ENCODE measurements at places on chromosomes 7 and 10.

GRCh38 chr7:133873631-133874030 is 253.5 kb upstream of the LRGUK start:
- no peak for DNase-seq

- peak; percentile 7 for DNase-seq
Observed at GRCh38 chr10:60611291-60611747, 167.0 kb upstream of the CDK1 start.

DNA sequence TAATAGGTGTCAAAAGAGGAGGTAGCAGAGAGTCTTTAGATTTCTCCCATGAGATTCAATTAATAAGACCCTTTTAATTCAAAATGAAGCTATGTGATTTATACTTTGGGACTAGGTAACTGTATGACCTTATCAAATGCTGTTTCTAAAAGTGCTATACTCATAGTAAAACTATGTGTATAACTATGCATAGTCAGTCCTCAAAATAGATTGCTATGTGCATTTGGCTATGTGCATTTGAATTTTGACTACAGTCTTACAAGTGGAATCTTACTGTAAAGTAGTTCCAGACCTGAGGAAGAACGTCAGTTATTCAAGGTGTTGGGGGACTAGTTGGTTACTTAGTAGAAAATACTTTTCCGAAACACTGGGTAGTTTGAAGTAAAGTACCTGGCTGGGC is 36.9 kb downstream of the ADD3 start:
- no peak for DNase-seq

GRCh38 chr10:72557362-72557761 is 68.5 kb downstream of the MICU1 start:
- DNase-seq = no peak

GRCh38 chr10:12919574-12919973 is 81.9 kb downstream of the CCDC3 start:
- no peak for DNase-seq

DNA sequence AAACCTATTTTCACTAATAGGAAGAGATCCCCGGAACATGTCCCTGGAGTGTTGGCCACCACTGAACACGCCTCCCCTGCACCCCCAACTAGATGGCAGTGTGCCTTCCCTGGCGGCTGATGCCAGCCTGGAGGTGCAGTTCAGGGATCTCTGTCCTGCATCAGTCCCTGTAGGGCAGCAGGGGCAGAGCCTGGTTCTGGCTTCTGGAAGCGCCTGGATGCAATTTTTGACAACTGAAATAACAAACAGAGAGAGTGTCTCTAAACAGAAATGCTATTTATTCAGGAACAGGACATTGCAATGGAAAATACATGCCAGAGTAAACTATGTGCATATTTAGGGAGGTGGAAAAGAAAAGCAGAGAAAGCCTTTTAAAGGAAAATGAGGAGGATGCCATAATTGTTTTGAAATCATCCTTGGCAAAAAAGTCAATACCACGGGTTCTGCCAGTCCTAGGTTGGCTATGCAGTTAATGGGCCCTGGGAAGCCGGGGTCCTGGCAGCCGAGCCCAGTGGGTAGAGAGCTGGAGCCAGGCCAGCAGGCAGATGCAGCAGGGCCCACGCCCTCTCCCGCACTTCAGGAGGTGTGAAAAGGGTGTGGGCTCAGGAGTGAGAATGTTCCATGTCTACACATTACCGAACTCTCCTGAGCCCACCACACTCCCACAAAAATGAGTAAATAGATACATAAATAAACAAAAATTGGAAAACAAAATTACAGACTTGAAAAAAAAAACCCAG is 18.5 kb downstream of the ANTXRL start:
- no peak for DNase-seq

DNA sequence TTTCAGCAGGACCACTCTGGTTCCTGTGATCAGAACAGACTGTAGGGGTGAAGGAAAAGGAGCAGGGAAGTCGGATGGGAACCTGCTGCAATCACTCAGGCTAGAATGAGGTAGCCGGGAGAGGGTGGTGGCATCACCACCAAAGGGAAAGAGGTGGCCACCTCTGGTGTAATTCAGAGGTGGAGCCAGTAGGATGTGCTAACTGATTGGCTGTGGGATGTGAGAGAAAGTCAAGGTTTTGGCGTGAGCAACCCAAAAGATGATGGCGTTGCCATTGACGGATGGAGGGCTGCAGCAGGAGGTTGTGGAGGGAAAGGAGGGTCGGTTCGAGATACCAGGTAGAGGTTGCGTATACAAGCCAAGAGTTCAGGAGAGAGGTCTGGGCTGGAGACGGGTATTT is 7.4 kb upstream of the VSIR start:
- DNase-seq = no peak

- DNase-seq = no peak
Observed at GRCh38 chr10:59654007-59654406, 55.6 kb downstream of the SLC16A9 start.

DNA sequence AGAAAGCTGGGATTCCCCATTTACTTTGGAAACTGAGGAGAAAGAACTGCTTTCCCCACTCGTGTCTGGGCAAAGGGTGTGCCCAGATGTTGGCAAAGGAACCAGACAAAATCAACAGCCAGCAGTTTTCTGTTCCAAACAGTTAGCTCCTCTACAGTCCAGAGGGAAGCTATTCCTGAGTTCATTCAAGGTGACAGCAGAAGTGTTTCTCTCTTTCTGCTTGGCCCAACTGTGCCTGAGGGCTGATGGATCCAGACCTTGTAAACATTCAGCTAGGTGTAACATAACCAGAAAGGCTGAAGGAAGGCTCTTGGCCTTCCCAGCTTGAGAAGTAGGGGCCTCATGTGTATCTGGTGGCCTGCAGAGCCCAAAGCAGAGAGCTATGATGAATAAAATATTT is 7.0 kb upstream of the ALDH18A1 start:
- DNase-seq = no peak

- DNase-seq = no peak
Observed at GRCh38 chr10:97331153-97331703, 3.3 kb downstream of the FRAT2 start.

GRCh38 chr7:148419856-148420832 is 170.4 kb upstream of the C7orf33 start:
- no peak for DNase-seq

DNA sequence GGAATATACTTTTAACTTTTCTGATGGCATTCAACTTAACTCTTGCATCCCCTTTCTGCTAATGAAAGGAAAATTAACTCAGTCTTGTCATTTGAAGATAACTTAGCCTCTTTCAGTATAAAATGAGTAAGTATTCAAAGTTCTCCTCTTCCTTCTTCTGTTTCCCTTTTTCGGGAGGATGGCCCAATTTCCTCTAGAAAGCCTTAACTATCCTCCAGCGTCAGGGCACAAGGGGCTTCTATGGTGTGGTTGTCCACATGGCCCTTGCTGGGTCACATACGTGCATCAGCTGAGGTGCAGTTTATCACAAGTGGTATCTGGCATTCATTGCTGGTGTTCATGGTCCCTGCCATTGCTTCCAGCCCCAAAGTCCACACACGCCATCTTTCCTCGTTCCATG is 17.8 kb upstream of the GSAP start:
- no peak for DNase-seq

DNA sequence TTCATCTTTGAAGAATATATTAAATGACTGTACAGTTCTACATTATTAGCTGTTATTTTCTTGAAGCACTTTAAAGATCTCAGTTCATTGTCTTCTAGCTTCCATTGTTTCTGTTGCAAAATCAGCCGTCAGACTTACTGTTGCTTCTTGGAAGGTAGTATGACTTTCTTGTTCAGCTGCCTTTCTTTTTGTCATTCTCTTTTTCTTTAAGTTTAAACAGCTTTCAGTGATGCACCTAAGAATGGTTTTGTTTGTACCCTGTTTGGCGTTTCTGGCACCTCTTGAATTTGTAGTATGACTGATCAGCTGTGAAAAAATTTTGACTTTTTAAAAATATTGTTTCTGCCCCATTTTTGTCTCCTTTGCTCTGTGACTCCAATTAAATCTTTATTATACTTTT is 9.3 kb downstream of the MKLN1 start:
- no peak for DNase-seq

- DNase-seq = no peak
Observed at GRCh38 chr10:27998178-27998953, 513 bp downstream of the ODAD2 start.

GRCh38 chr10:71475243-71475871 is 78.6 kb downstream of the CDH23 start:
- no peak for DNase-seq

DNA sequence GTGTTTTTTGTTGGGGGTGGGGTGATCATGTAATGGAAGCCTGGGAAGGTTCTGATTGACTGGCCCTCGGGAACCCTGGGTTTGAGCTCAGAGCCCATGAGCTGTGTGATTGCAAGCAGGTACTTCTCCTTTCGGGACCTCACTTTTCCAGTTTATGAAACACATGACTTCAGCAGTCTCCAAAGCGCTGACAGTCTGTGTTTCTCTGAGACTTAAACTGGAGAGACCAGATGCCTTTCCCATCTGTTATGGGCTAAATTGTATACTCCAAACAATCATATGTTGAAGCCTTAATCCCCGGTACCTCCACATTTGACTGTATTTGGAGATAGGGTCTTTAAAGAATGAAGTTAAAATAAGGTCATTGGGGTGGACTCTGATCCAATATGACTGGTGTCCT is 493.6 kb downstream of the GALNT17 start:
- no peak for DNase-seq

DNA sequence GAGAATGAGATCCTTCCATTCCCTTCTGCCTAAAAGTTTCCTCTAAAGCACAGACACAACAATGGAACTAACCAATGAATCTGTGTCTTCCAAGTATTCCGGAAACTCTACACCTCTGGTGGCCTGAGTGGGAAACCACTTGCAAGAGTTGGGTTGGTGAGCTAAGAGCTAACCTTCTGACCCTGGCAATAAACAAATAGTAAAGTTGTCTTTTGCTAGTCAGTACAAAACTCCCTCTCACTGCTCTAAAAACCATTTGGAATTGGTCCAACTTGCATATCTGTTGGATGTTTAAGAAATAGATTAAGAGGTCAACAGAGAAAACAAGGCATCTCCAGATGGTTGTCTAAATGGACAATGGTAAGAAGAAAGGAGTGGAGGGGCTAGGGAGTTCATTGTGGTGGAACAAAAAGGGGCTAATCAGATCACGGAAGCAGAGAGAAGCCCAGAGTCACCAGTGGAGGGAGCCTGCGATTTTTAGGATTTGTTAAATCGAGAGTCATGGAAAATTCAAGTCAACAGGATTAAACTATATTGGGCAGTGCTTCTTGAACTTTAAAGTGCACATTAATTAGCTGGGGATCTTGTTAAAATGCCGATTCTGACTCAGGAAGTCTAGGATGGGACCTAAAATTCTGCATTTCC is 192.3 kb downstream of the EVX1 start:
- no peak for DNase-seq

DNA sequence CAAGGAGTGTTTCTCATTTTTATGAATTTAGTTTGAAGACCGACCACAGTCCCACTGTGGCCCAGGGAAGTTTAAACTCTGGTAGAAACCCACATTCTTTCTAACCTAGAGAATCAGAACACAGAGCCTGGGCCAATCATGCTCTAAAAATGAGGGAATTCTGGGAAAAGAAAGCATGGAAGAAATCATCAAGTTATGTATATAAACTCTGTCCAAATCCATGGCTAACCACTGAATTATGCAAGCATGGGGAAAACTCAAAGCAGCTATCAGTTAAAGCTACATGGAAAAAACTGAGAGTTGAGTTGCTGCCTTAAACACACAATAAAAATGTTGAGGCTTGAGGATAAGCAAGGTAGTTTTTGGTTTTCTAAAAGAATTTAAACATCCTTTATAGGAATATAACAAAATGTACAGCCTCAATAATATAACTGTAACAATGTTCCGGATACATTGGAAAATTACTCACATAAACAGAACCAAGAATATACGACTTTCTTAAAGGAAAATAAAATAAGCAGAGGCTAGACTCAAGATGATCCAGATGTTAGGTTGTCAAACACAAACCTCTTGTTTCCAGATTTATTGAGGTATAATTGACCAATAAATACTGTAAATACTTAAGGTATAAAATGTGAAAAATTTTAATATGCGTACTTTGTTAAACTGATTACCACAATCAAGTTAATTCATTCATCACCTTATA is 311.2 kb upstream of the GNAI1 start:
- DNase-seq = no peak

- no peak for DNase-seq
Observed at GRCh38 chr10:118495499-118495898, 99.9 kb downstream of the PRLHR start.

- no peak for DNase-seq
Observed at GRCh38 chr10:66822801-66823200, 103.0 kb upstream of the LRRTM3 start.

DNA sequence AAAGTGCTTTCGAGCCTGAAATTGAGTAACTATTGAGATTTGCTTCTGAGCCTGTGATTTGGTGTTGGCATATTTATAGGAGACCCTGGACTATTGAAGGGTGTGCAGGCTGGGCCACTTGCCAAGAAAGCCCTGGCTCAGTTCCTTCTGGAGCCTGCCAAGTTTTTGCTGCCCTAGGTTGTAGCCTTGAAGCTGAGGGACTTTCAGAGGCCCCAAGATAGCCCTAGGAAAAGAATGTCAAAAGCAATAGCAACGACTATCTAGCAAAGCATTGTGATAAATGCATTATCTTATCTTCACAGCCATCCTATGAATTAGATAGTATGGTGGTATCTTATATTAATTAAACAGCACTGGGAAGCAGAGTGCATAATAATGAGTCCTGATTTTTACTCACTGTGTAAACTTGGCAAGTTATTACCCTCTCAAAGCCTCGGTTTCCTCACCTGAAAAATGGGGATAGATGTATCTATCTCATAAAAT is 473.7 kb upstream of the PODXL start:
- DNase-seq = no peak

DNA sequence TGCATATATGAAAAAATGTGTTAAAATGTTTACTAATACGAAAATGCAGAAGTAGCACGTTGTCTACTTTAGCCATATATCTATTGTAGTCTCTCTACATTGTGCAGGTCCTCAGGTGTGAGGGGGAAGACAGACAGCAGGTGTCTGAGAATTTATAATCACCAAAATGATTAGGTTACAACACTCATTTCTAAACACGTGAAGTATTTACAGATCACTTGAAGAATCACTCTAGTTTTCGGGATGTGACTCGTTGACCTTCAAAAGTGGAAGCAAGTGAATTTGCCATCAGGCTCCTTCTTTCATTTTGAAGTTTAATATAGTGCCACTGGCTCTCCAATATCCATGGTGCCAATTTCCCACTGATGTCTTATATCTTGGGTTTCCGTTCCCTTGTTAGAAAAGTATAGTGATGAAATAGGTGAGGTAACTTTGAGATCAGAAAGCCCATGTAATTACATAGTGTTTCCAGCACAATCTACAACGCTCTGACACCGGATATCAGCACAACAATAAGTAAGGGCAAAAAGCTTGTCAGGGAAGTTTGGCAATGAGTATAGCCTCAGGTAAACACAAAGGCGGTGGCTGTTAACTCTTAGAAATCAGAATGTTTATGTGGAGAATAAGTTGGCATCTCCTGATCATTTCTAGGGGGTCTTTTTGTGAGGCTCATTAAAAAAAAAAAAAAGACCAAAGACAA is 57.5 kb upstream of the SP4 start:
- no peak for DNase-seq

DNA sequence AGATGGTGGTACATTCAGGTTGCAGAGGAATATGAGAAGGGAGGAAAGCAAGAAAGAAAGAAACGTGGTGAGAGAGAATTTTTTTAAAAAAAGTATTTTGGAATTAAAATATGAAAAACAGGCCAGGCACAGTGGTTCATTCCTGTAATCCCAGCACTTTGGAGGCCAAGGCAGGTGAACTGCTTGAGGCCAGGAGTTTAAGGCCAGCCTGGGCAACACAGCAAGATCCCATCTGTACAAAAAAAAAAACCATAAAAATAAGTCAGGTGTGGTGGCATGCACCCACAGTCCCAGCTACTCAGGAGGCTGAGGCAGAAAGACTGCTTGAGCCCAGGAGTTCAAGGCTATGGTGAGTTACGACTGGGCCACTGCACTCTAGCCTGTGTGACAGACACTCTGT is 112.1 kb downstream of the PARD3 start:
- no peak for DNase-seq
